ENCODE measurements at places on chromosomes 1 and 21.

- DNase-seq, result no peak
These were observed 6.0 kb upstream of the ACTRT2 start for GRCh38 chr1:3015269-3015635.

GRCh38 chr21:20662514-20662913 lies 335.7 kb upstream of the NCAM2 start:
- no peak for DNase-seq

- DNase-seq, result no peak
These were observed 45.3 kb downstream of the NR5A2 start for GRCh38 chr1:200072636-200073285.

DNA sequence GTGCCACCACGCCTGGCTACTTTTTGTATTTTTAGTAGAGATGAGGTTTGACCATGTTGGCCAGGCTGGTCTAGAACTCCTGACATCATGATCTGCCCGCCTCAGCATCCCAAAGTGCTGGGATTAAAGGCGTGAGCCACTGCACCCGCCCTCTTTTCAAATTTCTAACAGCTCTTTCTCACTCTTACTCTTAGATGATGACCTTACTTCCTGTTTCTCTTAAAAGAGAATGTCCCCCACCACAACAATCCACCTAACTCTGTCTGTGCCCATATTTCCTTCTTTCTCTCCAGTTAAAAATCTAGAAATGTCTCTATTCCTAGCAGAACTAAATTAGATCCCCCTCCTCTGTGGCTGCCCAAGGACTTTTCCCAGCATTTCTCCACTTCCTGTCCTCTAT lies 46.6 kb upstream of the RGS2 start:
- DNase-seq, result no peak

DNA sequence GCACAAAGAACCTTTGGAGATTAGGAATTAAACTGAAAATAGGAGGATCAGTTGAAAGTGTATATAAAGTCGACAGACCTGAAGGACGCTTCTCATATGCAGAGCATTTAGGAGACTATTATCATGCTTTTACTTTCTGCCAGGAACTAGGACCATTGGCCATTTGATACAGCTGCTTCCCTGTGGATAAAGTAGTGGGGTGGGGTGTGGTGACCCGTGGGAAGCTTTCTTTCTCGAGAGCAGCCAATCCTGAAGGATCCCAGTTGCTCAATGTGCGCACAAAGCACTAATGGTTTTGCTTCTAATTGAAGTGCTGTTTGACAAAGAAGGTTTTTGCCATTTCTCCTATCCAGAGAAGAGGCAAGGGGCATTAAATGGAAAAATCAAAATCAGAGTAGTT lies 14.9 kb upstream of the CD55 start:
- no peak for DNase-seq

DNA sequence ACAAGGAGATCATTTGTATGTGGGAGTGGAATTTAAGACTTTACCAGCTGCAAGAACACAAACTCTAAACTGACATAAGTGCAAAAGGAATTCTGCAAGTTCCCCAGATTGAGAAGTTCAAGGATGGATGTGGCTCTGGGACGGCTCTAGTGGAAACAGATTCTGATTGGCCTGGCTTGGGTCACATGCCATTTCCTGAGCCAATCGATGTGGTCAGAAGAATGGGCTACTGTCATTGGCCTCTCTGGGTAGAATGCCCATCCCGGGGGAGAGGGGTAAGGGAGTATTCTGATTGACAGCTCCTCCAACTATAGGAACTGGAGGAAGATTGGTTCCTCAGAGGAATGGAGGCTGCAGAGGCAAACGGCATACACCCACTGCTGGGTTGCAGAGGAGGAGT lies 6.0 kb upstream of the IFNLR1 start:
- no peak for DNase-seq
